CD14-positive monocyte (primary cell): ENCODE measurements at places on chromosomes 6 and 20. TPM values are rescaled to one million over a fixed set of nuclear protein-coding genes. Genes with fewer than 3 reads are reported as not detected.

The ITPR3 gene
- polyA plus RNA-seq, result not detected

- DNase-seq, result peak; percentile 52
Measured at GRCh38 chr6:149729824-149730223, 11.9 kb upstream of the LATS1 start.

GRCh38 chr20:19308146-19308545 is 95.7 kb downstream of the SLC24A3 start:
- DNase-seq, result peak; percentile 37

DNA sequence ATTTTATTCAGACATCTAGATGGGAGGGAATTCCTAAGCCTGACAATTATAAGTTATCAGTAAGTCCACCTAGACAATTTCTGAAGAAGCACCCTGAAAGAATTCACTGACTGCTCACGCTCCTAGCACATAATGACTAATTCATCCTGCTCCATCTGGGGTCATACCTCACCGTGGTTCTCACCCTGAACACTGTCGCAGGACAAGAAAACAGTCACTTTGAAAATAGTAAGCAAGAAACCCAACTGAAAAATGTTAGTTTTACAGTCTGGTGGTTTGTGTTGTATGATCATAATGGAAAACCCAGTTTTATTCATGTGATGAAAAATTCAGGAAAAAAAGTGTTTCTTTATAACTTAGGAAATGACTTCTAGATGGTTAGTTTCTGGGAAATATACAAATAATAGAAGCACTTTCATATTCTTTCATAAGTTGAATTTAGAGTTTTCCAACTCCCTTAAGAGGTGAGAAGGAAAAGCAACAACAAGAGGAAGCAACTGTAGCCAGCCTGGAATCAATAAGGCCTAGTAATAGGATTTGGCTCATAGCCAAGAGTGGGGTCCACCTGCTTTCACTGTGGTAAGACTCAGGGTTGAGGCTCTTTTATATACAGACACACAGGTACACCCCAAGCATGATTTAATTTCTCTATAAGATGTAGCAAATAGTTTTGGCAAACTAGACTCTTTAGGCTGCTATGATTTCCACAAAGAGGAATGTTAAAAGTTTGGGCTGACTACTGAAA is 94.1 kb downstream of the HIVEP2 start:
- no peak for DNase-seq
